ENCODE measurements at places on chromosomes 11 and 22. TPM values are rescaled to one million over a fixed set of nuclear protein-coding genes. Genes with fewer than 3 reads are reported as not detected.

GRCh38 chr11:18726040-18726439 lies at the start of gene IGSF22:
Gene IGSF22, minus strand, starts transcription at chr11:18726188. Its CDS starts 1,952 bp downstream, at chr11:18724236.
- no peak for DNase-seq

- DNase-seq = no peak
Measured at GRCh38 chr11:17400048-17400775, 11.8 kb upstream of the KCNJ11 start.

- no peak for DNase-seq
Measured at GRCh38 chr11:70164705-70165104, 38.4 kb upstream of the FADD start.

DNA sequence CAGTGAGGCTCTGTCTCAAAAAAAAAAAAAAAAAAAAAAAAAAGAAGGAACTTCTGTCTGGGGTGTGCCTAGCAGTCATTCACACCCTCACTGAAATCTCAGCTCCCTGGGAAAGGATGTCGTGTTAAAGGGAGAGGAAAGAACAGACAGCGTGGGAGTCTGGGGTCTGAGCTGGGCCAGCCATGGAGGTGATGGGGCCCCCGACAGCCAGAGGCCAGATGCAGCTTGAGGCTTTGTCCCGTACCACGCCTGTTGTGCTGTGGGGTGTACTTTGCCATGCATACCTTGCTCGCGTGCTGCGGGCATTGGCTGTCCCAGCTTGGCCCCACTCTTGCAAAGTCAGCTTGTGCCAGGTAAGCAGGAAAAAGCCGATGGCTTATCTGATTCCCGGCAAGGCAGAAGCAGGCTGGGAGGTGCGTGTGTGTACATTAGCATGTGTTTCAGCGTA lies 4.6 kb downstream of the SYT12 start:
- no peak for DNase-seq

The PACS1 gene
- 4.2 TPM for total RNA-seq

The RFPL2 gene
- 2.8 TPM for total RNA-seq

Data from Caki2 (cell line).